ENCODE measurements at places on chromosomes 7 and 10. TPM values are rescaled to one million over a fixed set of nuclear protein-coding genes. Genes with fewer than 3 reads are reported as not detected.
A peak's percentile ranks its signal among the peaks of the same experiment; 100 is the strongest.

DNA sequence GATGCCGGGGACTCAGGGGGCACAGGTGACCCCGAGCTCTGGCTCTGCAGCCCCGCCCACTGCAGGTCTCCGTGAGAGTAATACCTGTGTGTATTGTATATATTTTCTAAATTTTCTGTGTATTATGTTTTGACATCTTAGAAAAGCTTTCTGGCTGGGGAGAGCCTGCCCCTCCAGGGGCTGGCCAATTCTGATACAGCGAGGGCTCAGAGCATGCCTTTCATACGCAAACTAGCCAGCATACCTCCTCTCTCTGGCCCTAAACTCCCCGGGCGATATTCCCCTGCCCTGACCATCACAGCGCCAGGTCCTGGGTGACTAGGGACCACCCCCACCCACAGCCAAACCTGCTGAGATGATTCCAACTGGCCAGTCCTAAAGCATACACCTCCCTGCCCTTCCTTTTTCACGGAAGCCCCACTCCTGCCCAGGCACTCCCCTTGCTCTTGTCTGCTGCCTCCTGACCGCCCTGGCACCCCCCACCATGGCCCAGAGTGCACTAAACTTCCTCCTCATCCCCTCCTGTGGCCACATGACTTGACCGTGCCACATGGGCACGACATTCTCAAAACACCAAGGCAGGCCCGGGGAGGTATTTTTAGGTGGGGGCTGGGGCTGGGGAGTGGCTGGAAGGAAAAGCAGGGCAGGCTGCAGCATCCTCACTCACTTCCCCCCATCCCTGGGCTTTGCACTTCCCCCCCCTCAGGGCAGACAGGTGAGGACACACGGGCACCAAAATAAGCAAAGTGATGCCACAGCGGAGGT is 61.5 kb downstream of the INSIG1 start:
- H3K4me1 ChIP-seq = no peaks in the 10 kb centered on the region
- no peaks in the 10 kb centered on the region for H3K36me3 ChIP-seq
- peaks cover 43% of the 10 kb centered on the region for H3K27me3 ChIP-seq
- no peak overlapping the region for H3K27ac ChIP-seq
- DNase-seq = no peak

DNA sequence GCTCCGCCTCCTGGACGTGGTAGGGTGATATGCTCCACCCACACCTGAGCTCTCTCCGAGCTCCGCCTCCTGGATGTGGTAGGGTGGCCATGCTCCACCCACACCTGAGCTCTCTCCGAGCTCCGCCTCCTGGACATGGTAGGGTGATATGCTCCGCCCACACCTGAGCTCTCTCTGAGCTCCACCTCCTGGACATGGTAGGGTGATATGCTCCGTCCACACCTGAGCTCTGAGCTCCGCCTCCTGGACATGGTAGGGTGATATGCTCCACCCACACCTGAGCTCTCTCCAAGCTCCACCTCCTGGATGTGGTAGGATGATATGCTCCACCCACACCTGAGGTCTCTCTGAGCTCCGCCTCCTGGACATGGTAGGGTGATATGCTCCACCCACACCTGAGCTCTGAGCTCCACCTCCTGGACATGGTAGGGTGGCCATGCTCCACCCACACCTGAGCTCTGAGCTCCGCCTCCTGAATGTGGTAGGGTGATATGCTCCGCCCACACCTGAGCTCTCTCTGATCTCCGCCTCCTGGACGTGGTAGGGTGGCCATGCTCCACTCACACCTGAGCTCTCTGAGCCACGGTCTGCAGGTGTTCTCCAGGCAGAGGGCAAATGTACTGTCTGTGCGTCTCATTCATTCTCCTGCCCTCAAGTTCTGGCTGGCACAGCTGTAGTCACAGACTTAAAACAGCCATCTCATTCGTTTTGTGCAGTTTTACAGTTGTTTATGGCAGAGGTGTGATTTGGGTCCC is 252.4 kb downstream of the DIP2C start:
- no peak overlapping the region for H3K4me3 ChIP-seq
- H3K4me1 ChIP-seq = no peaks in the 10 kb centered on the region
- no peaks in the 10 kb centered on the region for H3K27me3 ChIP-seq
- H3K27ac ChIP-seq = no peak overlapping the region
- DNase-seq = no peak

GRCh38 chr10:102113261-102113955 is 6.8 kb downstream of the LDB1 start:
- H3K27me3 ChIP-seq = no peaks in the 10 kb centered on the region
- H3K36me3 ChIP-seq = peaks cover 29% of the 10 kb centered on the region
- peak overlapping the region; percentile 78 for H3K4me3 ChIP-seq

- no peak overlapping the region for H3K27ac ChIP-seq
- no peak for DNase-seq
- H3K27me3 ChIP-seq = no peaks in the 10 kb centered on the region
- H3K4me3 ChIP-seq = no peak overlapping the region
- H3K36me3 ChIP-seq = no peaks in the 10 kb centered on the region
These were observed 21.2 kb downstream of the BPGM start for GRCh38 chr7:134667899-134668298.

Gene ASIC3
- total RNA-seq = 9.8 TPM

Gene TMEM236
- under 0.01 TPM for total RNA-seq

DNA sequence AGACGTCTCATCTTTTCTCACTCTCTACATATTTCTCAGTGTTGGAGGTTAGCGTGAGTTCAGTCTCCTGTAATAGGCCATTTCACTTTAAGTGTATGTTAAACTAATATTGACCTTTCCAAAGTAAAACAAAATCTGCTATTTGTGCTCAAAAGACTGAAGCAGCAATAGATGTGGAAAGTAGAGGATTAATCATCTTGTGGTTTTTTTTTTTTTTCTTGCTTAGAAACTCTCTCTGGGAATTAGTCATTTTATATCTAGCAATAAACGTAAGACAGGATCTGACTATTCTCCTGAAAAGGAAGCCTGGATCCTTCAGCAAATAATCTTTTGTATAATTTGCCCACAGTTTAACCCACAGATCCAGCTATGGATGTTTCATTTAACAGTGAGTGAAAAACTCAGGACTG is 81.7 kb downstream of the NRP1 start:
- H3K27me3 ChIP-seq = no peaks in the 10 kb centered on the region
- H3K36me3 ChIP-seq = peaks cover 87% of the 10 kb centered on the region
- no peak overlapping the region for H3K27ac ChIP-seq
- no peak overlapping the region for H3K4me3 ChIP-seq
- DNase-seq = no peak
- no peaks in the 10 kb centered on the region for H3K4me1 ChIP-seq

DNA sequence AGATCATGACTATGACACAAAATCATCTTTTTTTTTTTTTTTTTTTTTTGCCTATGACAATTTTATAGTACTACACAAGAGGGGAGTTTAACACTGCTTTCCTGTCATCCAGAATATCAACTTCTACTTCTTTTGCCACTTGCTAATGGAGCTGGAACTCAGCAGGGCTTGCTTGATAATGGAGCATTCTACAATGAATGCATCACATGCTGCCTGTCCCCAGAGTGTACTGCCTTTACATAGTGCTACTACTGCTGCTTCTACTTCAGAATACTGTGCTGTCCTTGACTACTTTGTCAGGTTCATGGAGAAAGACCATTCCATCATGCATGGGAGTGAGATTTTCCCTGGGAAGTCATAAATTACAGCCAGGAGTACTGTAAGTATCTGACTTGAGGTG is 338.6 kb upstream of the SEMA3A start:
- H3K36me3 ChIP-seq = no peaks in the 10 kb centered on the region
- DNase-seq = no peak
- no peaks in the 10 kb centered on the region for H3K4me1 ChIP-seq
- no peak overlapping the region for H3K4me3 ChIP-seq

Gene PRF1
- total RNA-seq = not detected

DNA sequence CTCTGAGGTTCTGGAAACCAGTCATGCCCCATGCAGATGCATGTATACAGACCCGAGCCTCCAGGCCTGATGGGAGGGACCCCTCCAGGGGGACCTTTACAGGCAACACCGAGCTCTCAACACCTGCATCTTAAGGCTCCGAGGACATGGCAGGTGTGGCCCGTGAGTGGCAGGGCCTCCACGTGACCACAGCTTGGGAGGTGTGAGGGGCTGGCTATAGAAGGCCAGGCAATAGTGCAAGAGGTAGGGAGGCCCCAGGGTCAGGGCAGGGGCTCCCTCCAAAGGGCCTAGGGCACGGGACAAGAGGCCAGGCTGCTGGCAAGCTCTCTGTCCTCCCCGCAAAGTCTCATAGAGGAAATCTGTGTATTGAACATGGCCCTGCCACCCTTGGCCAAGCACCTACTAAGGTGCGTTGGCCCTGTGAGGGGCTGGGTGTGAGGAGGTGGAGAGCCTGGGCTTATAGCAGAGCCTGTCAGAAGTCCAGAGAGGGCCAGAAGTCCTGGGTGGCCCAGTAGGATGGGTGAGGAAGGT is 134.2 kb downstream of the PTPN20 start:
- H3K27ac ChIP-seq = no peak overlapping the region
- no peaks in the 10 kb centered on the region for H3K4me1 ChIP-seq
- H3K36me3 ChIP-seq = no peaks in the 10 kb centered on the region
- H3K4me3 ChIP-seq = no peak overlapping the region

DNA sequence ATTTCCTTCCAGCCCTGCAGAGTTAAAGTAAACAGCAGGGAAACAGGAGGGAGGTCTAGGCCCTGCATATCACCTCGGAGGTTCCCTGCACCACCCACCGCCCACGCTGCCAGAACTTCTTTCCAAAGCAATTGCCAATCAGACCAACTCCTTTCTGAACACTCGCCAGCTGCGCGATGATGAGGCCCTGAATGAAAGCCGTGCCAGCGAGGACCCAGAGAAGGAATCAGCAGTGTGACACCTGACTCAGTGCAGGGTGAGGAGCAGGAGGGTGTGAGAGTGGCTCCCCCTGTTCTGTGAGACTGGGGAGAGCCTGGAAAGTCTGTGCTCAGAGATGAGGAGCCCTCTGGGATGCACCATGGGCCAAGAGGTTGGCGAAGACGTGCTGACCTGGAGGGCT is 3.3 kb upstream of the TCERG1L start:
- H3K36me3 ChIP-seq = no peaks in the 10 kb centered on the region
- no peaks in the 10 kb centered on the region for H3K4me1 ChIP-seq
- no peak overlapping the region for H3K4me3 ChIP-seq
- no peak for DNase-seq
- no peak overlapping the region for H3K27ac ChIP-seq
- peaks cover 50% of the 10 kb centered on the region for H3K27me3 ChIP-seq

Gene EBLN1
- total RNA-seq = not detected

- H3K4me3 ChIP-seq = peak overlapping the region; percentile 3
- DNase-seq = no peak
- peaks cover 39% of the 10 kb centered on the region for H3K4me1 ChIP-seq
- H3K36me3 ChIP-seq = no peaks in the 10 kb centered on the region
- peak overlapping the region; percentile 94 for H3K27ac ChIP-seq
- H3K27me3 ChIP-seq = no peaks in the 10 kb centered on the region
These were observed 32.4 kb upstream of the KMT2E start for GRCh38 chr7:104981672-104982037.

Gene GJD4
- 0.24 TPM for total RNA-seq

Gene LIPN
- total RNA-seq = not detected

DNA sequence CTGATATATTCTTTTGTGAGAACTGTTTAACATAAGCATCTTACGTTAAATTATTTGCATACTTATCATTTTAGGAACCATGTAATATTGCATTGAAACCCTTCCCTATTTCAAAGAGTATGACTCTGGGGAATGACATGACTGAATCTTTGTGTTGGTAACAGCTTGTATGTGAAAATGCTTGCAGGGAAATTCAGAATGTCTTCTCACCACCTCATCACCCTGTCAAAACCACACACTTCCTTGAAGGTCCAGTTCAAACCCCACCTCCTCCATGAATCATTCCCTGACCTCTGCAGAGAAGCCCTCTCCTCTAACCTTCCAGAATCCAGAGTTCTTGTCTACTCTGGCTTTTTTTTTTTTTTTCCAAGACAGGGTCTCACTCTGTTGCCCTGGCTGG is 26.3 kb upstream of the NKX2-3 start:
- H3K36me3 ChIP-seq = no peaks in the 10 kb centered on the region
- DNase-seq = no peak
- H3K4me3 ChIP-seq = no peak overlapping the region
- H3K4me1 ChIP-seq = no peaks in the 10 kb centered on the region
- no peak overlapping the region for H3K27ac ChIP-seq
- H3K27me3 ChIP-seq = peaks cover 76% of the 10 kb centered on the region

GRCh38 chr10:45495438-45496152 is 121.6 kb downstream of the ALOX5 start:
- H3K27ac ChIP-seq = no peak overlapping the region
- H3K4me1 ChIP-seq = no peaks in the 10 kb centered on the region
- H3K36me3 ChIP-seq = no peaks in the 10 kb centered on the region
- no peak for DNase-seq
- no peaks in the 10 kb centered on the region for H3K27me3 ChIP-seq

Gene AKR1C2
- 1.0 TPM for total RNA-seq

- H3K4me3 ChIP-seq = no peak overlapping the region
- peaks cover 12% of the 10 kb centered on the region for H3K4me1 ChIP-seq
- H3K27ac ChIP-seq = no peak overlapping the region
- H3K27me3 ChIP-seq = no peaks in the 10 kb centered on the region
- DNase-seq = no peak
These were observed 3.8 kb downstream of the TFAM start for GRCh38 chr10:58389024-58389423.

DNA sequence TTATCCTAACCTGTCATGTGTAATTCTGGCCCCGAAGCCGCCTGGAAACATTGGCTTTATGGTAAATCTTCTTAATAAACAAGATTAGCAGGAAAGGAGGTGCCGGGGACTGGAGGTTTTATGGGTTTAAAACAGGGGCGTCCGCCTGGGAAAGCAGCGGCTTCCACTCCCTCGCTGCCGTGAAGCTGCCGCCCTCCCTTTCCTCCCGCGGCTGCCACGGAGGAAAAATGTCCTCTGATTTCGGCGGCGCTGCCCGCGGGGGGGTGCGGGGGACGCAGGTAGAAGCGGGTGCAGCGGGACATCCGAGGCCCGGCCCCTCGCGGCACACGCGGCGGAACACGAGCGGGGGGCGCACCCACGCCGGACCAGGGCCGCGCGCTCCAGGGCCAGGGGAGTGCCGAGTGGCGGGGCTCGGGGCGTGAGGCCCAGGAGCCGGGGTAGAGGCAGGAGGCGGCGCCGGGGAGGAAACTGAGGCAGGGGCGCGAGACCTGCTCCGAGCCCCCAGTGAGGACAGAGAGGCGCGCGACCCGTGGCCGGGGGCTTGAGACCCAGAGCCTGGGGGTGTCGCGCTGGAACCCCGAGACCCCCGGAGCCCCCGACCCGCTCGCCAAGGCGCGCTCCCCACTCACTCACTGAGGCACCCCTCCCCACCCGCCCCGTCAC is 993 bp downstream of the PTPRN2 start:
- DNase-seq = no peak
- H3K27ac ChIP-seq = no peak overlapping the region
- H3K4me1 ChIP-seq = no peaks in the 10 kb centered on the region
- H3K36me3 ChIP-seq = no peaks in the 10 kb centered on the region
- no peak overlapping the region for H3K4me3 ChIP-seq
- peaks cover 85% of the 10 kb centered on the region for H3K27me3 ChIP-seq

Gene ZCCHC24
- total RNA-seq = 56.5 TPM

- peaks cover 13% of the 10 kb centered on the region for H3K27me3 ChIP-seq
- no peak for DNase-seq
- no peaks in the 10 kb centered on the region for H3K4me1 ChIP-seq
These were observed 29.8 kb downstream of the SHH start for GRCh38 chr7:155782466-155782865.

Gene EPHA1
- total RNA-seq = not detected

Gene MOGAT3
- not detected for total RNA-seq
